ENCODE measurements at places on chromosomes 12 and 14. TPM values are rescaled to one million over a fixed set of nuclear protein-coding genes. Genes with fewer than 3 reads are reported as not detected.

The ENDOU gene
- 0.31 TPM for polyA plus RNA-seq

The KCNA5 gene
- polyA plus RNA-seq = 2.5 TPM

The MANSC4 gene
- polyA plus RNA-seq = 0.24 TPM

The SLC25A47 gene
- polyA plus RNA-seq = not detected

The KANSL2 gene
- 55.2 TPM for polyA plus RNA-seq

The CHPT1 gene
- polyA plus RNA-seq = 40.2 TPM

The MANSC1 gene
- 33.7 TPM for polyA plus RNA-seq

The SLC6A12 gene
- 13.2 TPM for polyA plus RNA-seq

GRCh38 chr14:104362761-104363605, 216.6 kb upstream of the C14orf180 start:
- DNase-seq = no peak

GRCh38 chr14:89418976-89419375, 1.9 kb upstream of the FOXN3 start:
- no peak for DNase-seq

GRCh38 chr14:101073598-101073965, 170.1 kb upstream of the RTL1 start:
- no peak for DNase-seq

GRCh38 chr12:52149182-52149641, 42.6 kb downstream of the KRT80 start:
- no peak for DNase-seq

DNA sequence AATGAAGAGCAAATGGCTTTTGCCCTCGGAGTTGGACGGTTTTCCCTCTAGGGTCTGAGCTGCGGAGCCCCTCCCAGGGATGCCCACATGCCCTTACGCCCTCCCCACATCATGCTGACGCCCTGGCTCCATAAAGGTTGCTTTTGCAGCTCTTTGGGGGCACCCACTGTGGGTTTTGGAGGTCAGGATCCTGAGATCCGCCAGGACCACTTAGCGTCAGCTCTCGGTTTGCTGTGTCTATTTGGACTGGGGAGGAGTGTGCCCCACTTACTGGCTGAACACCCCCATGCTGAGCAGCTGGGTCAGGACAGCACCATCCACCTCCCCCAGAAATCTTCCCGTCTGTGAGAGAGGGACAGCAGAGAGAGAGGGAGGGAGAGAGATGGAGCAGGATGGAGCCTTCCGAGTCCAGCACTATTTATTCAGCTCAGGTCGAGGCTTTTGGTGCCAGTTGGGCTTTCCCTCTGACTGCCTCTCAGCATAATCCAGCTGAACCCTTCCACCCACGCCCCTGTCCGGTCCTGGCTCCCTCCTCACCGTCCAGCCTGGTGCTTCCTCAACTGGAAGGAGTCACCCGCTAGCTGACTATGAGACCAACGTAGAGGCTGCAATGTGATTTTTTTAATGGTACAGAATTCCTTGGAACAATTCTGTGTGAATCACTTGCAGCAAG, 18.9 kb upstream of the LRTM2 start:
- DNase-seq = no peak

DNA sequence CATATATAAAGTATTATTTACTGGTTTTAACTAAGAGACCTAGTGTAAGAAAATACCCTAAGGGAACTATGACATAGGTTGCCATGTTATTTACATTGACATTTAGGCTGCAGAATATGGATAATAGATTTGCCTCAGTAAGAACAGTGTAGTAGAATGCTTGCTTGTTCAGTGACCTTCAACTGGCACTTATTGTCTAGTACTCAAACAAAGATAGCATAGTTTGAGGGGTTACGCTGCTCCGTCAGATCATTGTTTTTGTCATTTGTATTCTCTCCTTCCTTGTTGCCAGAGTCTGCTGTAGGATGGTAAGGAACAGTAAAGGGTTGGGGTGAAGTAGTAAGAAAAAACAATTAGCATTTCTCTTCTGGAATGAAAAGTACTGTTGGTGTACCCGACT, 33.2 kb downstream of the TOGARAM1 start:
- no peak for DNase-seq

GRCh38 chr14:23379366-23380196, 2.7 kb downstream of the CMTM5 start:
- DNase-seq = no peak

DNA sequence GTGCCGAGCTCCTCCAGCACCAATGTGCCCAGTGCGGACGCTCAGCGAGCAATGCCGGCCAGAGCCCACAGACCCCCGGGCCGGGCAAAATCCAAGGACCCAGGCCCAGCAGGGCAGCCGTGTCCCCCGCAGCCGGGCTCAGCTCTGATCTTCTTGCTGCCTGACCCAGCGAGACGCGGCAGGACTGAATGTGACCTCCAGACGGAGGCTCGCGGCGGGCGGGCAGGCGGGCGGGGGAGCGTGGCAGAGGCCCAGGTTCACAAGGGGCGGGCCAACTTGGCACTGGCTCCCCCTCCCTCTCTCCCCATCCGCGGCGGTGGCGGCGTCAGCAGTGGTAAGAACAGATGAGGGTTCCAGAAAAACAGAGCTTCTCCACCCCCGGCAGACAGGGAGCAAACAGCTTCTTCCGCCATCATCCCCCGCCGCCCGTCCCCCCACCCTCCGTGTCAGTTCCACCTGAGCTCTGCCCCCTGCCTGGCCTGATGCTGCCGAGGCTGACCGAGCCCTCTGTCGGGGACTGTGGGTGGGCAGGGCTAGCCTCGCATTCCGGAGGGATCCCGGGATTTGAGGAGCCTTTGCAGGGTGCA, 94.3 kb downstream of the RFLNA start:
- DNase-seq = no peak

DNA sequence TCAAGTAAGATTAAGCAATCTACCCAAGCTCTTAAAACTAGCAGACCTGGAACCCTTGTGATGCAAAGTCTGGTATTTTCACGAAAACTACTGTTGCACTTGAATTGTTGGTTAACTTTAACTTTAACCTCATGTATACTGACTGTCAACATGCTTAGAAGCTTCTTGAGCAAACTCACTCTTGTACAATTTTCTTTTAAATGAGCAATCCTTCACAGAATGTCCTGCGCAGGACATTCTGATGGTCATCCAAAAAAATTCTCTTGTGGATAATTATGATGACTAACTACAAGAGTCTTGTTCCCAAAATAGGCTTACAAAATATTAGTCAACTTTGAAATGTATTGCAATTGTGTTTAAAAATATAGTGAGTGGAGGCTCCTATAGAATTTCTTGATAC, 54.0 kb upstream of the PDE3A start:
- no peak for DNase-seq

GRCh38 chr14:104144911-104145825, 6.8 kb downstream of the KIF26A start:
- no peak for DNase-seq

GRCh38 chr14:83780321-83780720, 1749.6 kb upstream of the FLRT2 start:
- no peak for DNase-seq

- no peak for DNase-seq
Measured at GRCh38 chr14:101200008-101200649, 296.6 kb upstream of the RTL1 start.

DNA sequence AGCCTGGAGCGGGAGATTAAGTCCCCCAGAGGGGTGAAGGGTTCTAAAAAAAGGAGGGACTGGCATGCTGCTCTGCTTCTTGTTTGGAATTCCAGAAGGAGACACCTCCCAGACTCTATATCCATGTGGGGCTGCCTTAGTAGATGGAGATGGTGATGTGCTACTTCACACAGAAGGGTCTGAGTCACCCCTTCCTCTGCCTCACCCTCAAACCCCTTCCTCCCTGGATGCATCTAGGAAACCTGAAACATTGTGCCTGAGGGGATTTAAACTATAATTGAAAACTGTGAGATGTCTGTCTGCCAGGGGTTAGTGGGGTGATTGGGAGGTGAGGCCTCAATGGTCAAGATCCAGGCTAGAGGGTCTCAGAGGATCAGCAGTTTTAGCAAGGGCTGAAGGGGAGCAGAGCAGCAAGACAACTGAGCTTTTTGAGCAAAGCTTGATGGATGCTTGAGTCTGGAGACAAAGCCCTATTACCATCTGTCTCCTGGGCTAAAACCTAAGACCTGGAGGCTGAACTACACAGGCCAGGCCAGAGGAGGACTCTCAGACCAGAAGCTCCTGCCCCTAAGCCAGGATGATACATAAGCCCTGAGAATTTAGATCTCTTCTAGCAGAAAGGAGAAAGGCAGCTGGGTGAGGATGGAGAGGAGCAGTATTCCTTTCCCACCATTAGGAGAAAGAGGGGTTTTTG, 314.7 kb upstream of the ATP2B1 start:
- DNase-seq = no peak

- DNase-seq = no peak
Measured at GRCh38 chr12:11524446-11524845, 125.0 kb upstream of the ETV6 start.

DNA sequence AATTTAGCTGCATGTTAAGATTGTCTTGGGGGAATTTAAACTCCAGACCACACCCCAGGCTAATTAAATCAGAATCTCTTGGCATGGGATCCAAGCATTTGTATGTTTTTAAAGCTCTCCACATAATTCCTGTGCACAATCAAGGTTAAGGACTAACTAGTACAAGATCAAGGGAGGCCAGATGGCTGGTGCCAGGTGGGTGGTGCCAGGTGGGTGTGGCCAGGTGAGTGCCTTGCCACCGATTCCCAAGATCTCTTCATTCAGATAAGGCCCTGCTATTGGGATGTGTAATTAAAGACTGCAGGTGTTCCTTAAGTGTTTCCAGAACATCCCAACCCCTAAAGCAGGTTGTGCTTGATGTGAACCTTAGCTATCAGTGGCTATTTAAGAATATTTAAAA, 75.1 kb downstream of the NRXN3 start:
- DNase-seq = no peak

GRCh38 chr12:40898505-40898904, 206.3 kb downstream of the CNTN1 start:
- DNase-seq = no peak

Measured in right renal cortex interstitium (tissue), 3 donors.